ENCODE measurements at places on chromosomes 5 and 9.

- DNase-seq: no peak
These were observed 154.8 kb downstream of the PAX5 start for GRCh38 chr9:36878986-36879982.

- DNase-seq: no peak
These were observed 6.3 kb downstream of the TTC16 start for GRCh38 chr9:127722055-127722745.

GRCh38 chr9:131755541-131756198 is 15.8 kb upstream of the RAPGEF1 start:
- DNase-seq: peak; percentile 47

- DNase-seq: no peak
These were observed 195.8 kb downstream of the NNT start for GRCh38 chr5:43798740-43799139.

GRCh38 chr9:1839909-1840308 is 175.2 kb upstream of the SMARCA2 start:
- no peak for DNase-seq

GRCh38 chr9:72173080-72173479 is 23.8 kb downstream of the GDA start:
- no peak for DNase-seq

GRCh38 chr5:17203329-17204132 is 13.9 kb upstream of the BASP1 start:
- peak; percentile 74 for DNase-seq

DNA sequence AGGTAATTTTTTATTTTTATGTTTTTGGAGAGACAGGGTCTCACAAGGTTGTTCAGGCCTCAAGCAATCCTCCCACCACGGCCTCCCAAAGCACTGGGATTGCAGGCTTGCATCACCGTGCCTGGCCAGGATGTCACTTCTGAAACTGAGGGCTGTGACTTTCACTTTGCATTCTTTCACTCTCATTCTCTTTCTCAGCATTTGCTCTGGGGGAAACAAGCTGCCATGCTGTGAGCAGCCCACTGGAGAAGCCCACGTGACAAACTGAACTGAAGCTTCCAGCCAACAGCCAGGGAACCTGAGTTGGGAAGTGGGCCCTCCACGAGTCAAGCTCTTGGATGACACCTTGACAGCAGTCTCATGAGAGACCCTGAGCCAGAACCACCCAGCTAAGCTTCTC is 109.4 kb downstream of the C5orf15 start:
- DNase-seq: no peak

DNA sequence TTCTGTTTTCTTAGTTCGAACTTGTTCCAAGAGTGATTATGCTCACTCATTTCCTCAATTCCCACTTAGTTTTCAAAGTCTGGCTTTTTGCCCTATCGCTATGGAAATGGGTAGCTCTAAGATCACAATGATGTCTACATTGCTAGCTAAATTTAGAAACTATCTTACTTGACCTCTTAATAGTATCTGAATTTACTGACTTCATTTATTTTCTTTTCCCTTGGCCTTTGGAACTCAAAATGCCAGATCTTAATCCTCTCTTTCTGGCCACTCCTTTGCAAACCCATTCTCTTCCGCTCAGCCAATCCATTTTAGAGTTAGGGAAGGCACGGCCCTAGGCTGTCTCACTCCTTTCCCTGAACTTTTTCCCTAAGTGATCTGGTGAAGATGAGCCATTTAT is 137.0 kb downstream of the FER start:
- peak; percentile 20 for DNase-seq

- DNase-seq: no peak
These were observed 10.7 kb upstream of the CERCAM start for GRCh38 chr9:128409978-128410377.

GRCh38 chr9:38389313-38389712 is 3.2 kb upstream of the ALDH1B1 start:
- no peak for DNase-seq

- peak; percentile 8 for DNase-seq
These were observed 1141.0 kb downstream of the CDH12 start for GRCh38 chr5:21711866-21712758.

- no peak for DNase-seq
These were observed 18.2 kb downstream of the NRG2 start for GRCh38 chr5:140024928-140025327.

DNA sequence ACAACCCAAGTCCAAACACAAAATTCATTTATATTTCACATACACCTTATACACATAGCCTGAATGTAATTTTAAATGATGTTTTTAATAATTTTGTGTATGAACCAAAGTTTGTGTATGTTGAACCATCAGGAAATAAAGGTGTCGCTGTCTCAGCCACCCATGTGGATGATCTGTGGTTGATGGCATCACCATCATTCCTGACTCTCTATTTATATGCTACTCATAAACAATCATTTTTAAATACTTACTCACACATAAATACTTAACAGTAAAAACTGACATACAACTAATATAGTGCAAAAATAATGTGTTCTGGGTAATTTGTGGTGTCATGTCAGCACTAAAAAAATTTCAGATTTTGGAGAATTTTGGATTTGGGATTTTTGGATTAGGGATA is 38.4 kb downstream of the SMC5 start:
- DNase-seq: no peak

All from NCI-H446 treated with DMSO at 0.1 percent for 48 hours (cell line).